ENCODE measurements at places on chromosomes 12 and 14.

- no peak for DNase-seq
These were observed 24.4 kb upstream of the PTPRB start for GRCh38 chr12:70661466-70662161.

DNA sequence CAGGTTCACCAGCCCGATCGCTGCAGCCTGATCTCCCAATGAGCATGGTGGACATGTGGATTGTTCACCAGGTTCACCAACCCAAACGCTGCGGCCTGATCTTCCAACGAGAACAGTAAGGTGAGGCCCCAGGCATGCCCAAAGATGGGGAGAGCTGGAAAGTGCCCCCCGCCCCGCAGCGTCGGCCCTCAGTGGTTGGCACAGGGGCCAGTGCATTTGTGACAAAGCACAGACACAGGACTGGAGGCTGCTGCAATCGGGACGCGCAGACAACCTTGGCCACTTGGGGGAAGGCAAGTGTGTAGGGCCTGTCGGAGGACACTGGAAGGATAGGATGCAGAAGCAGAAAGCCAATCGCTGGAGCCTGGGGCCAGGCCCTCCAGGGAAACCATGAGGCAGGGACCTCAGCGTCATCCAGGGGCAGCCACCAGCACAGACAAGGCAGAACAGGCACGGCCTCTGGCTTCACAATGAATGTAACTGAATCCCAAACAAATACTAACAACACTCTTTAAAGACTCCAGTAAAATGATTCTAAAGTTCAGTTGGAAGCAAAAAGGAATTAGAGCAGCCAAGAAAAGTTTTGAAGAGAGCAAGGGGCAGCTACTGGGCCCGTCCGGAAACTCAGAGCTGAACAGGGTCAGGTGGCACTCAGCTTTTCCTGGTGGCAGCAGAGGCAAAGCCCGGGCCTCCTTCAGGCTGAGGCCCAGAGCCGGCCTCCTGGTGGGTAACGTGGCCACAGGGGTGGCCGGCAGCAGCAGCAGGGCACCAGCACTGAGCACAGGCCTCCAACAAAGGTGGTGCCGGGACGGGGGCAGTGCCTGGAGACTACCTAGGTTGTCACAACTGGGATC lies 13.3 kb downstream of the BRF1 start:
- no peak for DNase-seq

GRCh38 chr12:90061809-90062208 lies 353.2 kb upstream of the ATP2B1 start:
- DNase-seq: no peak

- DNase-seq: no peak
These were observed 22.8 kb downstream of the VSX2 start for GRCh38 chr14:74262076-74262475.
